ENCODE measurements at places on chromosomes 13 and 19.

DNA sequence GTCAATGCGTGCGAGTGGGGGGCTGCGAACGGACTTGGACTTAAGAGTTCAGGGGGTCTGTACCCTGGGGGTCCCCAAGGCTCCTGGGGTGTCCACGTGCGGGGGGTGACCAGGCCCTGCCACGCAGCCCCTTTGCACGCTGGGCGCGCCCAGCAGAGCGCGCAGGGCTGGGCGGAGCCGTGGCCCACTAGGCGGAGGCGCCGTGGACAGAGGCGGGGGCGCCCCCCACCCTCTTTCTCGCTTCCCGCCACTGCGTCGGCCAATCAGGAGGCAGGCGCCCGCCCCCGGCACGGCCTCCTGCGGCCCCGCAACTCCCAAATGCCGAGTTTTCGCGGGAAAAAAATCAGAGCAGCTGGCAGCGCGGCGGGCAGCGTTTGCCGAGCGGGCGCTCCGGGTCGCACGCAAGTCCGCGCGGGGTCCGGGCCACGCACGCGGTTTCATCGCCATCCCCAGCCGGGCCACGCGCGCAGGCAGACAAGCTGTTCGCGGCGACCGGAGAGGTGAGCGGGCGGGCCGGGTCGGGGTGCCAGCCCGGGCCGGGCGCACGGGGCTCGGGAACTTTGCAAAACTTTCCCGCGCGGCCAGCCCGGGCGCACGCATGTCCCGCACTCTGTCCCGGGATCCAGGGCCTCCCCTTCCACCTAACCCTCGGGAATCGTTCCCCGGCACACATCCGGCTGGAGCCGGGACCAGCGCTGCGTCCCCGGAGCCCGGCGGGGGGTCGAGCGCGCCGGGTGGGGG, at the start of gene UHRF1:
TSS of gene UHRF1 (plus strand) at position 346 of the 741 bp plus-strand sequence. CDS start 1,385 bp downstream, outside the sequence.
- no peaks in the 10 kb centered on the region for H3K27me3 ChIP-seq
- H3K27ac ChIP-seq = peak within 1 kb of the TSS; percentile 43
- peaks cover 6% of the 10 kb centered on the region for H3K36me3 ChIP-seq
- peak within 1 kb of the TSS; percentile 61 for H3K4me3 ChIP-seq
- peaks cover 43% of the 10 kb centered on the region for H3K4me1 ChIP-seq

DNA sequence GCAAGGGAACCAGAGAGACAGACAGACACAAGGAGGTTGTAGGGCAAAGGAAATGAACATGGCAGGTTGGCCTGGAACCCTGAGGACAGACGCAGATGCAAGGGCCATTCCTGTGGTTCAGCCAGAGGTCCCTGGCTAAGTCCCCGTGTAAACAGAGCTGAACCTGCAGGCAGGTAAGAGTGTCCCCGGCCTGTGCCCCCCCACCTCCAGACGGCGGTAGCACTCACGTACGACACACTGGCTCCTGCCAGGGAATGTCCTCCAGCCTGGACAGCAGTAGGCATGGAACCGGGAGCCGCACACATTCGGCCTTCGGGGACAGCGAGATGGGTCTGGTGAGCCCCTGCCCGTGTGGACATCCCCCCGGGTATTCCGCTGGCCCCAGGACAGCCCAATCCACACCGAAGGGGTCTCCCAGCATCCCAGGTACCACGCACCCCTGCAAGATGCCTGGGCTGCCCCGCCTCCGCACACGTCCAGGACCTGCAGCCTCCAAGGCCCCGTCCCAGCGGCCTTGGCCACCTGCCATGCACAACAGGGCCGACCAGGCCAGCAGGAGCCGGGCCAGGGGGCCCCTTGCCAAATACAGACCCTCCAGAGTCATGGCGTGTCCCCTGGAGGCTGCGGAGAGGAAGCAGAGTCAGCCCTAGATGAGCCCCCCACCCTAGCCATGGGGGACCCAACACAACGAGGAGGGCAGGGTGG, 2.4 kb downstream of the FBN3 start:
- H3K27me3 ChIP-seq = peaks cover 19% of the 10 kb centered on the region
- no peaks in the 10 kb centered on the region for H3K36me3 ChIP-seq
- DNase-seq = no peak
- H3K4me3 ChIP-seq = no peak overlapping the region
- H3K4me1 ChIP-seq = no peaks in the 10 kb centered on the region

DNA sequence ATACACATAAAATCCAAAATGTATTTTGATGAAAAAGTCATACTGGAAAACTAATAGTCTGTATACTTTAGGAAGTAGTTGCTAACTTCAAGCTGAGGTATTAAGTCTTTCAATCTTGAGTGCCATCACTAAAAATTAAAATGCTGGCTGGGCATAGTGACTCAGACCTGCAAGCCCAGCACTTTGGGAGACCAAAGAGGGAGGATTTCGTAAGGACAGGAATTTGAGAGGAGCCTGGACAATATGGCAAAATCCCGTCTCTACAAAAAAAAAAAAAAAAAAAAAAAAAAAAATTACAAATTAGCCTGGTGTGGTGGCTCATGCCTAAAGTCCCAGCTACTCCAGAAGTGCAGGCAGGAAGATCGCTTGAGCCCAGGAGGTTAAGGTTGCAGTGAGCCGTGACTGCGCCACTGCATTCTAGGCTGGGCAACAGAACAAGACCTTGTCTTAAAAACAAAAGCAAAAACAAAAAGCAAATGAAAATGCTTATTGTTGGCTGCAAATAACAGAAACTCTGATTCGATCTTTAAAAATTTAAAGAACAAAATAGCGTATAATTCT, 1994.2 kb upstream of the PCDH20 start:
- H3K4me1 ChIP-seq = no peaks in the 10 kb centered on the region
- no peaks in the 10 kb centered on the region for H3K27me3 ChIP-seq
- DNase-seq = no peak
- H3K27ac ChIP-seq = no peak overlapping the region

DNA sequence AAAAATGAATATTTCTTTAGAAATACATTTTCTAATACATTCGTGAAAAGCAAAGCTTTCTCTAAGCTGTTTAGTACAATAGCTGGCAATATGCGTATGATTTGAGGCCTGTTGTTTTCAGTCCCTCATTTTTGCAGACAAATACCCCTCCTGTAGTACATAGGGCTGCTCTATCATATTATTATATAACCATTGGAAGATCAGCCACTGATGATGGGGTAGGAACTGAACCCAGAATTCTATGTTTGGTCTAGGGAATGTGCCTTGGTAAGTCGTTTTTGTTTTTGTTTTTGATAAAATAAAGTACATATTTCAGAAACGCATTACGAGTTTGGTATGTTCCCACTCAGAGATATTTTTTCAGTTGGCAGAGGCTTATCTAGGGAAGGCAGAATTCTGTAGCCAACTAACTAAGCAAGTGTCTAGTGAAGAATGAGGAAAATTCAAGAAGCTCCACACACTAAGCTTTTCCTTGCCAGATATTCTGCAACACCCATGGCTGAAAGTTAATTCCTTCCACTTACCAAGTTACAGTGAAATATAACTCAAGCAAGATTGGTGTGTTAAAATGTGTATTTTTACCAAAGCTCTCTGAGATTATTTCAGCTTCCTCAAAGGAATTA, 656.9 kb upstream of the MIR17HG start:
- H3K4me1 ChIP-seq = no peaks in the 10 kb centered on the region
- H3K36me3 ChIP-seq = no peaks in the 10 kb centered on the region
- H3K27ac ChIP-seq = no peak overlapping the region
- H3K27me3 ChIP-seq = no peaks in the 10 kb centered on the region
- H3K4me3 ChIP-seq = no peak overlapping the region

GRCh38 chr13:73981595-73981994, 152.6 kb downstream of the KLF12 start:
- H3K27me3 ChIP-seq = no peaks in the 10 kb centered on the region
- H3K4me1 ChIP-seq = no peaks in the 10 kb centered on the region
- H3K27ac ChIP-seq = no peak overlapping the region
- DNase-seq = no peak

DNA sequence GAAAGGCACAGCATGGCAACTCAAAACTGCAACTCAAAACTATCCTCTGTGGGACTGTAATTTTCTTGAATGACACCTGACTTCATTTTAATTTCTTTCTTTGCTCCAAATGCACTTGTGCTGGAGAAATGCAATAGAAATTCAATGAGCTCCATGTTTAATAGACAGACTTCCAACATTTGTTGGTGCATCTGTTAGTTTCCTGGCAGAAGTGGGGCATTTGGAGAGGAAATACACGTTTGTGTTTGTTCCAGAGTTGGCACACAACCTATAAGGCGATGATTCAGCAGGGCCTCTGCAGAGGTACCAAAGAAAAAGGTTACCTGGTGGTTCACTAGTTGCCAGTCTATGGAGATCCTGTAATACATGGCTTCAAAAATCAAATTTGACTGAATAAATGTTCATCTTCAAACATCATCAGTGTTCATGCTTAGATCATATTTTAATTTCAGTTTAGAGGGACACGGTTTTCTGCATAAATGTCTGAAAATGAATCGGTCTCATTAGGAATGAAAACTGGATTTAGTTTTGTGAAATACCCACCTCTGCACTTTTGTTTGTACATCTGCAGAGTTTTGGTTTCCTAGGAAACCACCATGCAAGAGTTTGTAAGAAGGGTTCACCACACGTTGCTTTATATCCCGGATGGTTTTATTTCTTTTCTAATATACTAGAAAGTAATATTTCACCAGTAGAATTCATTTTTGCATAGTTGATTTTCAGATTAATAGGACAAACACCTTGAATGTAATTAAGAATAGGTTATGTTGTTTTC, 21.8 kb upstream of the OBI1 start:
- no peak overlapping the region for H3K4me3 ChIP-seq
- DNase-seq = no peak
- no peak overlapping the region for H3K27ac ChIP-seq
- no peaks in the 10 kb centered on the region for H3K4me1 ChIP-seq
- no peaks in the 10 kb centered on the region for H3K27me3 ChIP-seq

GRCh38 chr19:14418856-14419105, 360 bp downstream of the DDX39A start:
- H3K27me3 ChIP-seq = no peaks in the 10 kb centered on the region
- peaks cover 3% of the 10 kb centered on the region for H3K36me3 ChIP-seq
- DNase-seq = no peak
- H3K27ac ChIP-seq = peak overlapping the region; percentile 93
- H3K4me1 ChIP-seq = peaks cover 53% of the 10 kb centered on the region

GRCh38 chr19:29628661-29629385, 22.7 kb downstream of the POP4 start:
- H3K4me3 ChIP-seq = no peak overlapping the region
- H3K27ac ChIP-seq = no peak overlapping the region
- DNase-seq = no peak
- no peaks in the 10 kb centered on the region for H3K36me3 ChIP-seq

DNA sequence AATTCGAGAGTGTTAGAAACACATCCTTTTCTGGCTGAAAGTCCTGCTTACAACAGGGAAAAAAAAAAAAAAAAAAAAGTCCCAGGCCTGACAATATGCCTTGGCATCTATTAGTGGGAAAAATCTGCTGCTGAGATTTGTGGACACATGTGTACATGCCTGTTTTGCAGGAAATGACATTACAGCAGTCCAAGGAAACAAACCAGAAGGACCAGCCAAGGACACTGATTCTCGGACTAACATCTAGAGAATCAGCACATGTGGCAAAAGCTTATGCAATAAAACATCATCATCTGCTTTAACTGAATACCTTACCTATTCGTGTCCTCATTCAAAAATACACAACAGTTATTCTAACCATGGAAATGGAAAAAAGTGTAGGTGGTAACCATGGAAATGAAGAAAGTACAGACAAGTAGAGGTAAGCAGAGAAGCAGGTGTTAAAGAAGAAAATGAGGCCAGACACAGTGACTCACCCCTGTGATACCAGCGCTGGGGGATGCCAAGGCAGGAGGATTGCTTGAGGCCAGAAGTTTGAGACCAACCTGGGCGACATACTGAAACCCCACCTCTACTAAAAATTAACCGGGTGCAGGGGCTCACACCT, 9.4 kb upstream of the DPY19L3 start:
- H3K36me3 ChIP-seq = no peaks in the 10 kb centered on the region
- H3K4me3 ChIP-seq = no peak overlapping the region
- H3K27me3 ChIP-seq = peaks cover 11% of the 10 kb centered on the region
- H3K4me1 ChIP-seq = no peaks in the 10 kb centered on the region

DNA sequence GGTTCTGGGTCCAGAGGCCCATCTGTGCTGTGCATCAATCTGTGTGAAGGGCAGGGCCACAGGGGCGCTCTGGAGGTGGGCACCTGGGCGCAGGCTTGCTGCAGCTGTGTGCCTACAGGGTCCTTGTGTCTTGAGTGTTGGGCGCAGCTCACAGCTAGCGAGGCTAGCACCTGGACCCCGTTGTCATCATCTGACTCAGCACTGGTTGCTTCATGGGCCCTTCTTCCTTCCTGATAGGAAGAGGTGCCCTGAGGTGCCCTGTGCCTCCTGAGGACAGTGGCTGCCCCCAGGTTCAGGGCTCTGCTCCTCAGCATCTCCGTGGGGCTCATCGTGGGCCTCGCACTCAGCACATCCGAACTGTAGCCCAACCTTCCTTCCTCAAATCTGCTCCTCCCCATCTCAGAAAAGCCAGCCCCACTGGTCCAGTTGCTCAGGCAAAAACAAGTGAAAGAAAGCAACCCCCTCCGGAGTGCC, 54.8 kb downstream of the GATAD2A start:
- H3K4me1 ChIP-seq = peaks cover 73% of the 10 kb centered on the region
- peak overlapping the region; percentile 55 for H3K4me3 ChIP-seq
- peak overlapping the region; percentile 94 for H3K27ac ChIP-seq
- peak; percentile 62 for DNase-seq
- H3K27me3 ChIP-seq = no peaks in the 10 kb centered on the region

- no peak overlapping the region for H3K4me3 ChIP-seq
- no peak for DNase-seq
- H3K27me3 ChIP-seq = no peaks in the 10 kb centered on the region
- no peak overlapping the region for H3K27ac ChIP-seq
- no peaks in the 10 kb centered on the region for H3K4me1 ChIP-seq
- H3K36me3 ChIP-seq = no peaks in the 10 kb centered on the region
These were observed 728.4 kb downstream of the SLITRK1 start for GRCh38 chr13:83153848-83154247.

GRCh38 chr13:92164822-92165221, 766.4 kb downstream of the GPC5 start:
- no peak overlapping the region for H3K27ac ChIP-seq
- no peaks in the 10 kb centered on the region for H3K36me3 ChIP-seq
- no peak overlapping the region for H3K4me3 ChIP-seq

- no peak overlapping the region for H3K4me3 ChIP-seq
- H3K27me3 ChIP-seq = no peaks in the 10 kb centered on the region
- H3K4me1 ChIP-seq = peaks cover 54% of the 10 kb centered on the region
- DNase-seq = no peak
- H3K27ac ChIP-seq = peak overlapping the region; percentile 14
- peaks cover 2% of the 10 kb centered on the region for H3K36me3 ChIP-seq
These were observed 22.9 kb downstream of the RAB20 start for GRCh38 chr13:110538632-110539031.
